Pons (tissue), 1 donor: ENCODE measurements at places on chromosomes 1 and 21.
A peak's percentile ranks its signal among the peaks of the same experiment; 100 is the strongest.

DNA sequence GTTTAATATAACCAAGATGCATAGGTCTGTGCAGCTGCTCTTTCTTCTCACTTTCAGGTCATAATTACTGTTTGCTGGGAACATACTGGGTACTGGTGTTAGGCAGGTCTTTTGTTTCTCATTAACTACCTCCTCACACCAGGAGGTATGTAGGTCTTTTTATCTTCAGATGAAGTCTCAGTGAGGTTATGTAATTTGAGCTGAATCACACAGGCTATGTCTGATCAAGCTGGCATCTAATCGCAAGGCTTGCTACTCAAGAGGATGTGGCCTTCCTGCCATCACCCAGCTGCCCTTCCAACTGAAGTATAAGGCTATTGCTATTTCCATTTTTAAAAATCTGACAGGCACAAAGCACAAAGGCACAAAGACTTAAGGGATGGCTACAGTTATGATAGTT is 96.4 kb downstream of the RUNX1 start:
- no peak for DNase-seq

DNA sequence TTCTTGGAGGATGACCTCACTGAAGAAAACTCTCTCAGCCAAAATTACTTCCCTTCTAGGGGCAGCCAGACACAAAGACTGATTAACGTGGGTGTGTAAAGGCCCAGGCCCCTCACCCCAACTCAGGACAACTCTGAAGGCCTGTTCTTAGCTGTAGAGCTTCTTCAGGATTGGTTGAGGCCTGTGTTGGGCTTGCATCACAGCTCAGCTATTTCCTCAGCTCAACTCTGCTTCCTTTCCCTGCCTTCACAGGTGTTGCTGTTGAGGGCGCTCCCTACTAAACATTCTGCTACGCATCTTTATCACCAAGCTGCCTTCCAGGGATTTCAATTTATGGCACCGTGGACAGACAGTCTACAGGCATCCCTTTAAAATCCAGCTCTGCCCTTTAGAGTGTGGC is 36.8 kb downstream of the MAB21L3 start:
- DNase-seq: no peak

GRCh38 chr1:154792899-154793298 is 77.2 kb downstream of the KCNN3 start:
- no peak for DNase-seq

GRCh38 chr1:58899587-58900271 is 115.9 kb upstream of the JUN start:
- no peak for DNase-seq

- DNase-seq: peak; percentile 24
Observed at GRCh38 chr1:188027613-188028012, 1198.9 kb downstream of the PLA2G4A start.

DNA sequence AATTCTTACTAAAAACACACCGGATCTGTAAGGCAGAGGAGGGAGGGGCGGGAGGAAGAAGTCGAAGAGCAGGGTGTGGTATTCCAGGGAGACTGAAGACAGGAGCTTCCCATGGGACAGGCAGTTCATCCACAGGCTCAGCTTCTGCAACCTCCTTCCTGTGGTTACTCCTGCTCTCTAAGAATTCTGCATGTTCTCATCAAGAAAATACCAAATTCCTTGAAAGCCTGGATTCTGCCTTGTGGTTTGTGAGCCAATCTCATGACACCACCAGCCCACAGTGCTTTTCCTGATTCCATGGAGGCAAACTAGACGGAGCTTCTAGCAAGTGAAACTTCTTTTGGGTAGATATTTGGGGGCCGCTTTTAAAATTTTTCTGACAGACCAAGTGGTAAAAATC is 1.1 kb upstream of the ST6GALNAC3 start:
- DNase-seq: no peak

DNA sequence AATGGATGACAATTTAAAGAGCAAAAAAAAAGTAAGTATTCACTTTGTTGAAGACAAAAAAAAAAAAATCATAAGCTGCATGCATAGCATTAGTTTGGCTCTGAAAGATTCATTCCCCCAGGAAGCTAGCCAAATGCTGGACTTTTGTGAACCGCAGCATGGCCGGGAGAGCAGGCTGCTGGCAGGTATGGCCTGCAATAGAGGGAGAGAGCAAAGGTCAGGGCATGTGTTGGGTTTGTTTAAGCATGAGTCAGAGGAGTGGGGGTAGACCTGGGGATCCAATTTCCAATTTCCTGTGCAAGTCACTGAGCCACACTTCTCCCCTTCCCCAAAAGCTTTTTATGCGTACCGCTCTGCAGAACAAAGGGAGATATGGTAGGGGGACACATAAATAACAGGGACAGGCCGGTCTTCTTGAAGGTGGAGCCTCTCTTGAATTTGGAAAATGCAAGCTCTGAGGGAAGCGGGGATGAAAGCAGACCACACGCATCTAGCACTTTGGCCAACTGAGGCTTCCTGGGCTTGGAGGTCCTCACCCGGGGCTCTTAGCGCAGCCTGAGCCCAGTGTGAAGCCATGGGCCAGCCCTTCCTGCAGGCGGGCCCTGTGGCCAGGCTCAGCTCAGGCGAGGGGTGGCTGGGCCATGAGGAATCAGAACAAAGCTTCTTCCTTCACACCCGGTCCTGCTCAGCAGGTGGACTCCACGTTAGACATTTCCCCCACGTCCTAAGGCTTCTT is 171.1 kb downstream of the TOMM20 start:
- no peak for DNase-seq

DNA sequence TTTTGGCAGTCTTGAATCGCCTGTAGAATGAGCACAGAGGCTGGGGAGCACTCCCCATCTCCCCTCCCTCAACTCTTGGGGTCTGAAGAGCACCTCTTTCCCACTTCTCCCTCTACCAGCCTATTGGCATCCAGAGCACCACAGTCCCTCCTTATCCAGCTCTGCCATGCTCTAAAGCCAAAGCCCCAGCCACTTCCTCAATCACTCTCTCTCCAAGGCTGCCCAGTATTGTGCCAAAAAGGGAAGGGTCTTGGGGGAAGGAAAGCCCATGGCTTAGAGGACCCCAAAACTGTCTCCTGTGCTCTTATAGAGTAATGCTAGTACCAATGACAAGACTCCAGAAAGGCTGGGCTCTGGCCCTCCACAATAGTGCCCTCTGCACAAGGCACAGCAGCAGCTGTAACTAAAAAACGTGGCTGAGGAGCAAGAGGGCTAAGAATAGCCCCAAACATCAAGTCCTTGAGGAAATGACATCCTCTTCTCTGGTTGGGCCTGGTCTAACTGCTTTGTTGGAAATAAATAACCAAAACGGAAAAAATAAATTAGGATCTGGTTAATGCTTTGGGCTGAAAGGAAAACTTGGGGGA is 28.4 kb downstream of the SLC27A3 start:
- no peak for DNase-seq

DNA sequence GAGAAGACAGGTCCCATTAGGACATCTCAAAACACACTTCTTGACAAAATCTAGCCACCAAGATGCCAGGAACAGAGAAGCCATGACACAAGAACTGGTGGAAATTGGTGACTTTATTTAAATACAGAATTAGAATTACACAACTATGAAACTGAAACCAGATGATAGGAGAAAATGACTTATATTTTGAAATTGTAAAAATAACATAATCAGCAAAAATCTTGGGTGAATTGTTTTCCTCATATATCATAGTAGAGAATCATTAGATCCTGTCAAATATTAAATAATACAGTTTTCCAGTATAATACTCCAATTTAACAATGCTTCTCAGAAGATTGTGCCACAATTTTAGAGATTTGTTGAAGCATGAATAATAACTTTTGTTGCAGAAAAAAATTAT is 81.5 kb upstream of the MROH9 start:
- DNase-seq: no peak

DNA sequence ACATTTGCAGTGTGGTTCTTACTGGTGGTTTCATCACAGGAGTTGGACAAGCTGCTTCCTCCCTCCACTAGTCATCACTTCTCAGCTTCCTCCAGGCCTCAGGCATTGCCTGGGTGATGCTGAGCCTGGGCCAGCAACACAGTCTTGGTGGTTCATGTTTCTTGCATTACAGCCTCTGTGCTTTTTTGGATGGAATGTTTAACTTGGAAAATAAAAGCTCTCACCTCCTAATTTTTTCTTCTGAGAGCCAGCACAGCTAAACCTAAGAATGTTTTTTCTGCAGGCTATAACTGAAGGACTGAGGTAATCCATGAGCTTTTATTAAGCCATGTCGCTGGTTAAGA is 66.1 kb upstream of the RHOU start:
- no peak for DNase-seq

DNA sequence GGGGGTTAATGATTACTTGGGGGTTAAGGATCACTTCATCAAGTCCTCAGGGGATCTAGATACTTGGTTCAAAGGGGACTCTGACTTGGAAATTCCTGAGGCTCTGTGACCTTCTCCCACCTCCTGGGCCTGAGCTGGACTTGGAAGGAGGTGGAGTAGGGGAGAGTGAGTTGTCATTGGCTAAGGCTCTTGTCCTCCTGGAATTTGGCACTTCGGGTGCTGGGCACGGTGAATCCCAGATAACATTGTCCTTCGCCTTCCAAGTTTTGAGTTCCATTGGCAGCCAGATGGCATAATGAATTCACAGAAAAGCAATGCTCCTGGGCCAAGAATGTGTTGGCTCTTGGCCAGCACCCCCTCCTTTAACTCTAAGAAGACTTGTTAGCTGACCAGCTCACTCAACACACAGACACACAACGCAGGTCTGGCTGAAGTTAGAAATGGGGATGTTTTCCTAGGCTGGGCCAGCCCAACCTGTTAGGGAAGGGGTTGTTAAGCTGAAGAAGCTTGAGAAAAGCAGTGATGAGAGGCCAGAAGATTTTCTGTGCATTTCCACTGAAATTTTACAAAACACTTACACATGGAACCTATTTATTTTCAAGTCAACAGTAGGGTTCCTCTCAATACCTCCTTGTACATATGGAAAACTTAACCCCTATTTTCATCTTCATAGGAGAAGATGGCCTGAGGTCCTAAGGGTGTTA is 29.7 kb downstream of the SLC26A9 start:
- peak; percentile 52 for DNase-seq

- no peak for DNase-seq
Observed at GRCh38 chr1:225644666-225645065, 8.3 kb downstream of the ENAH start.

DNA sequence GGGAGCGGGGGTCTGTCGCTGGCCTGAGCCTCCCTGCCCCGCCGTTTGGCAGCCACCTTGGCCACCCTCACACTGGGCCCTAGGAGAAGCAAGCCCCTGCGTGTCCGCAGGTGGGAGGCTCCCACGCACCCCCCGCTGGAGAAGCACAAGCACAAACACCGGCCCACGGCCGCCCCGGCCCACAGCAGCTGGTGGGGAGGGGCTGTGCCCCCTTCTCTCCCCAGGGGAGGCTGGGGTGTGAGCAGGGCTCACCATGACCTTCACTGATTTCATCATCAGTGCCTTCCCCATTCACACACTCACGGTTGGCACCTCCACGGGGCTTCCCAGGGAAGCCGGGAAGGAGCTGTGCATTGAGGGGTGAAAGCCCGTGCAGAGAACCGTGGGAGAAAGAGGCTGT is 7.9 kb downstream of the AGRN start:
- no peak for DNase-seq

DNA sequence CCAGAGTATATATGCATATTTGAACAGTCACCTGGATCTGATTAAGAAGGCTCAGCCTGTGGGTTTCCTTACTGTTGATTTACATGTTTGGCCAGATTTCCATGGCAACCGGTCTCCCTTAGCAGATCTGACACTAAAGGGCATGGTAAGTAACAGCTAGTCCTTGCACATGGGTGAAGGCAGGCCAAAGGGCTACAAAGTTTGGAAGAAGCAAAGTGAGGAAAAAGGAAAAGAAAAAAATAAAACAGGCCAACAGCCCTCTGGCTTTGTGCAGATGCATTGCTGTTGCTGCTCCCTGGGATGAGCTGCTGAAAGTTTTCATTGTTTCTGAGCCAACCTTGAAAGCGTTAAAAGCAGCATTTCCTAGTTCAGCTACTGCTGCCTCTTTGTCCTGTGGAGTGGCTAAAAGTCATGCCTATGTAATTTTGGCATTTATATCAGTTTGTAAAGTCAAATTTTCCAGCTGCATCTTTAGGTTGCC is 176.5 kb upstream of the HOOK1 start:
- DNase-seq: peak; percentile 9

- no peak for DNase-seq
Observed at GRCh38 chr1:114669562-114670082, at the start of gene DENND2C. TSS of gene DENND2C (minus strand) at chr1:114670049. CDS start at chr1:114625984, 44,065 bp downstream.

GRCh38 chr1:46224966-46225365 is 21.8 kb downstream of the LURAP1 start:
- peak; percentile 91 for DNase-seq

DNA sequence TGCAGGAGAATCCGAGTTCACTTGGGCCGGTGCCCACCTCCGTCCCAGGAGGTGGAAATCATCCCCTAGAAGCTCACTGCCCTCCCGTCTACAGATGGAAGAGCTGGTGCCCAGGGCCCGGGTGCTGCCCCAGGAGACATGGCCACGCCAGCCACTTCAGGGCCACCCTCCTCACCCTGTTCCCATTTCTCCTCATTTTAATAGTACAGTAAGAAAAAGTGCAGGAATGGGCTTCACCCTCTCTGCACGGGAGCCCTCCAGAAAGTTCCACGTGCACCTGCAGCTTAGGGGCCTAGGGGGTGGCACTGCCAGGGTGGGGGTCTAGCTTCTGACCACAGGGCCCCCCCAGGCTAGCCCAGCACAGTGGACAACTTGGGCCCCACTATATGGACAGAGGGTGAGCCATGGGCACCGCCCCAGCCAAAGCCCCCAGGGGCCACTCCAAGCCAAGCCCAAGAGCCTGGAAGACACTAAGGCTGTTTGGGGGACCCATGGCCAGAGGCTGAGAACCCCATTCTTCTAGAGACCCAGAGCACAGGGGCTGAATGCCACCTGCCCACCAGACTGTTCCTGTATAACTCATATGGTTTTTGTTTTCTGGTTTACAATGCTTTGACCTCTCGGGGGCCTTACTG is 3.4 kb upstream of the FTCD start:
- no peak for DNase-seq

DNA sequence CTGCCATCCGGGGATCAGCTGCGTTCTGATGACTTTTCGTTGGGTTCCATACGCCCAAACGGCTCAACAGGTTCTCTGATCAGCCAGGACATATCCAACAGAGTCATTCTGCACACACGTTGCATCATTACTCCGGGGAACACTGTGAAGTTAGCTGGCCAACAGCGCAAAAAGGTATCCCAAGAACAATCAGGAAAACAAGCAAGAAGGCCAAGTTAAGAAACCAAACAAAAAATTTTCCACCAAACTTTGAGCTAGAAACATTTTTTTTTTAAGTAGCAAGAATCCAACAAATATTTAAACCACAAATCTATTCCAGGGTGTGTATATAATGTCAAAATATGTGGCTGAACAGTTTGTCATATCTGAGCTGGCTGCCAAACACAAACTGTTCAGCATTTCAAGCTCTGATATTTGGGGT is 29.2 kb downstream of the NID1 start:
- DNase-seq: no peak

GRCh38 chr1:178134061-178134460 is 40.2 kb downstream of the RASAL2 start:
- DNase-seq: peak; percentile 83
